Cortex of kidney (tissue), 1 donor: ENCODE measurements at places on chromosomes 3 and 15.

DNA sequence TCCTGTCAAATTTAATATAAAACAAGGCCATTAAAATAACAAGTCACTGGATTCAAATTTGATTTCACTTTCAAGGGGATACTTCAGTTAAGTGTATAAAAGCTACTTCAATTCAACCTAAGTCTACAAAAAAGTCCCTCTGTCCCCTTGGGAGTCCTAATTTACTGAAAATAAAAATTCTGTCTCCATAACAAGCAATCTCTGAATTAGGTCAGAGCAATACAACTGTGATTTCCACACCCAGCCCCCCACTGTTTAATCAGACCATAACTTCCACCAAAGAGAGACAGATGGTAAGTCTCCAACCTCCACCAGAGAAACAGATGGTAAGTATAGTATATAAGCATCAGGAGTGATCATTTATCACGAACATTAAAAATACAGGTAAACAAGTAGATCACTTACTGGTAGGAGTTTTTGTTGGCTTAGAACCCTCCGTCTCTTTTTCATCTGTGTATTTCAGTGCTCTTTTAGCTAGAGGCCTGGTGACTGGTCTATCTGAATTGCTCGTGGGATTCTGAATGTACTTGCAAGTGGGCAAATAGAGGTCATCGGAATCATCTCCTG is 12.1 kb downstream of the SGO1 start:
- DNase-seq: no peak

- no peak for DNase-seq
These were observed 440.0 kb upstream of the PROK2 start for GRCh38 chr3:72224804-72225509.

DNA sequence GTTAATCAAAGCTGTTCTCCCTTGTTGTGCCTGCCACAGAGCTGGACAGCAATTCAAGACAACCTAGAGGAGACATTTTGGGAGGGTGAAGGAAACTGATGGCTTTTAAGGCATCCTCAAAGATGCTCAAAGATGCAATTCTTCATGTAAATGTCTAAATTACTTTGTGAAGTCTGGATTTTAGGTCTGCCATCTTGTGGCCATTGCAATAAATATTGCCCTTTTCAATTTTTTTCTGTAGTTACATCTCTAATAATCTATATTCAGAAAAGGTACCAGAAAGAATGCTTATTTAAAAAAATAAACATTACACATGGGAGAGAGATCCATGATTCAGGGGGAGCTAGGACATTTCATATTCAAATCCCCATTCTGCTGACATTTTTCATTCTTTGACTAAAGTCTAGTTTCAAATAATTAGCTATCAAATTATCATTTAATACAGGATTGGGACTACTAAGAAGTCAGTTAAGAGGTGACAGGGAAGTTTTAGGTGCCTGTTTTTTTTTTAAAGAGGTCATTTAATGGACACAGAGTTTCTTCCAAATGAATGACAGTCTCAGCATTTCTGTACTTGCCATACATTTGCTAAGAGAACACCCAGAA is 259.8 kb upstream of the WNT5A start:
- no peak for DNase-seq

DNA sequence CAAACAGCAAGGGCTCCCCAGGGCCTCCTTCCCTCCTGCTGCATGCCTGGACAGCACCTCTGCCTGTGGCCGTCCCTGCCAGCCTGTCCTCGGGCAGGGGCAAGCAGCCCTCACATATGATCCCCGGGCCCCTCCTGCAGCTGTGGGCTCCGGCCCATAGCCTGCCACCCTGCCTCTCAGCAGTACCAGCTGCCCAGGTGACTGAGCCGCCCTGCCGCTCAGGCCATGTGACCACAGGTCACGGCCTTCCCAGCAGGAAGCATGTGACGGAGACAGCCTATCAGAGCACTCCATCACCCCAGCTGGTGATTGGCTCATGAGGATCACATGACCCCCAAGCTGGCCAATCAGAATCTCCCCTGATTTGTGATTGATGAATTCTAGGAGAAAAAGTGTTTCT is 23.9 kb downstream of the ALDH1L1 start:
- DNase-seq: no peak

DNA sequence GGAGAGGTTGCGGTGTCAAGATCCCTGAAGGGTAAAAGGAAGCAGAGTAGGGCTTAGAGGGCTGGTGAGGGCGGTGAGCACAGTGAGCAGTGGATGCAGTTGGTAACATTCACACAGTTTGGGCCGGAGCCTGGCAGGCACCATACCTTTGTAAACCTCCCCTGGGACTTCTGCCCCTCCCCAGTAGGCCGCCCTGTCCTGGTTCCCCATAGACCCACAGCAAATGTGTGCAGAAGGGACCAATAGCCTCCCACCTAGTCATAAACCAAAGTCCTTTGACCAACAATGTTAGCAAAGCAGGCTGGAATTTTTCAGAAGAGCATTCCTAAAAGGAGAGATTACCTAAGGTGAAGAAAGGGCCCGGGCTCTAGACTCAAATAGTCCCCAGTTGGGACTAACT is 1.7 kb upstream of the PHGR1 start:
- DNase-seq: no peak

DNA sequence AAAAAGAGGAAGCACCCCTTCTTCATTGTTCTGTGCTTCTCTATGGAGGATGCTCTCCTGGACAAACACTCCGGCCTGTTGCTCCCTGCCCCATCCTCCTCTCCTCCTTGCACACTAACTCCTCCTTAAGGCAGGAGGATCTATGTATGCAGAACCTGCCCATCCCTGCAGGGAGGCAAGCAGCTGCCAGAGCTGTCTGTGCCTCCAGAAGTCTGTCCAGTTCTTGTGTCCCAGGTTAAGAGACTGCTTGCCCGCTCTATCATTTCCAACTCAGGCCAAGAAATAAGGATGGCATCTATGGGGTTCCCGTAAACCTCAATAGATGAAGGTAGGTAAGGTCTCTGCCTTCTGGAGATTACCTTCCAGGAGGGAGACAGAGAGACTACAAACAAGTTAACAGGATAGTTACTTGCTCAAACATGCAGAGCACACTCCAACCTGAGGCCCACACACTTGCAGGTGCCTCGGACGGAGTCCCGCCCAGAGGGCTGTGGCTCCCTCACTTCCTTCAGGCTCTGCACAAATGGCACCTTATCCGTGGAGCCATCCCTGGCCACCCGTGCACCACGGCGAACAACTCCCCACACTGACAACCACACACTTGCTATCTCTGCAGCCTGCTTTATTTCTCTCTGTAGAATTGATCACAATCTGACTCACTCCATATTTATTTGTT is 6.9 kb downstream of the XXYLT1 start:
- DNase-seq: no peak

- no peak for DNase-seq
These were observed 737.5 kb upstream of the LMCD1 start for GRCh38 chr3:7764115-7764514.

- DNase-seq: no peak
These were observed 647.2 kb upstream of the UBE2E2 start for GRCh38 chr3:22555753-22556435.

- no peak for DNase-seq
These were observed 14.5 kb upstream of the FAN1 start for GRCh38 chr15:30889196-30889595.
